ENCODE measurements at places on chromosomes 2 and 18.

DNA sequence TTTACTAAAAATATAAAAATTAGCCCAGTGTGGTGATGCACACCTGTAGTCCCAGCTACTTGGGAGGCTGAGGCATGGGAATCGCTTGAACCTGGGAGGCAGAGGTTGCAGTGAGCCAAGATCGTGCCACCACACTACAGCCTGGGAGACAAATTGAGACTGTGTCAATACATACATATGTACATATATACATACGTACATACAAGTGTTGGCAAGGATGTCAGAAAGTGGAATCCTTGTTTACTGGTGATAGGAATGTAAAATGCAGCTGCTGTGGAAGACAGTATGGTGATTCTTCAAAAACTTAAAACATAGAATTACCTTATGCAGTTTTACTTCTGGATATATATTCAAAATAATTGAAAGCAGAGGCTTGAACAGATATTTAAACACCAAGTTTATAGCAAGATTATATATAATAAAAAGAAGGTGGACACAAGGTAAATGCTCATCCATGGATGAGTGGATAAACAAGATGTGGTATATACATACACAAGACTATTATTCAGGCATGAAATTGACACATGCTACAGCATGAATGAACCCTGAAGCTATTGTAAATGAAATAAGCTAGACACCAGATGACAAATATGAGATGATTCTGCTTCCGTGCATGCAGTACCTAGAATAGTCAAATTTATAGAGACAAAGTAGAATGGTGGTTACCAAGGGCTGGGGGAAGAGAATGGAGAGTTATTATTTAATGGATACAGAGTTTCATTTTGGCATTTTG lies 43.2 kb downstream of the CCDC138 start:
- DNase-seq: no peak

- DNase-seq: no peak
Observed at GRCh38 chr18:76494231-76495005, 624 bp downstream of the ZNF516 start.

GRCh38 chr2:173914055-173914927 lies 50.9 kb downstream of the SP3 start:
- DNase-seq: no peak

DNA sequence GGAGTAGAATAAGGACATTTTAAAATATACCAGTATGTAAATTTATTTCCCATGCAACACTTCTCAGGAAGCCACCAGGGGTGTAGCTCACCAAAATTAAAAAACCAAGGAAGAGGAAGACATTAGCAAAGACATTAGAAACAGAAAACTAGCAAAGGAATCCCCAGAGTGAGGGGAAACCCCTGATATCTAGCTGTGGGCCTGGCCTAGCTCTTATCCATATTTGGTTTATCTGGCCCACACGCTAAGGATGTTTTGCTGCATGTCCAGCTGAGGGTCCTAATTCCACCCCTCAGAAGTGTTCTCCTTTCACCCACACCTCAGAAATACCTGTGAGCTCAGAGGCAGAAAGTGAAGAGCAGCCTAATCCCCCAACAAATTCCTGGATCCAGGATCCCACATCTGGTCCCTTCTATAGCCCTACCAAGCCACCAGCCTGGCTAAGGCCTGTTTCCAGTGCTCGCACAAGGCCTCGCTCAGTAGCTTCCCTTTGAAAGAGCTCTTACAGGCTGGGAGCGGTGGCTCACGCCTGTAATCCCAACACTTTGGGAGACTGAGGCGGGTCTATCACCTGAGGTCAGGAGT lies 17.4 kb downstream of the OSBPL1A start:
- no peak for DNase-seq

- DNase-seq: no peak
Observed at GRCh38 chr2:127235082-127235702, 15.1 kb upstream of the CYP27C1 start.

DNA sequence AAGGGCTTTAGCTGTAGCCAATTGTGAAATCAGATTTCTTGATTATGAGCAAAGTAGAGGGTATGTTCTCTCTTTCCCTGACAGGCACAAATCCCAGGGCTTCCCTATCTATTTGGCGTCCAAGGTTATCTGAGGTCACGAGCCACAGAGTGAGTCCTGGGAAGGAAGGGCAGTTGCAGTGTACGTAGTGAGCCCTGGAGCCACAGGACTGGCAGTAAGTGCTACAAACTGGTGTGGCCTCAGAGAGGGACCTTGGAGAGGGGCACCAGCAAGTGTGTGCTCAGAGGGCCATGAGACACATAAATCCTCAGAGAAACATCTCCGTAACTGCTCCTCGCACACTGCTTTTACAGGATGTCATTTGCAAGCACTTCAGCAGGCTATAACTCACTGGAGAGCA lies 115.5 kb upstream of the SH3BP4 start:
- DNase-seq: no peak

GRCh38 chr2:217215877-217216276 lies 356.0 kb upstream of the TNP1 start:
- no peak for DNase-seq

DNA sequence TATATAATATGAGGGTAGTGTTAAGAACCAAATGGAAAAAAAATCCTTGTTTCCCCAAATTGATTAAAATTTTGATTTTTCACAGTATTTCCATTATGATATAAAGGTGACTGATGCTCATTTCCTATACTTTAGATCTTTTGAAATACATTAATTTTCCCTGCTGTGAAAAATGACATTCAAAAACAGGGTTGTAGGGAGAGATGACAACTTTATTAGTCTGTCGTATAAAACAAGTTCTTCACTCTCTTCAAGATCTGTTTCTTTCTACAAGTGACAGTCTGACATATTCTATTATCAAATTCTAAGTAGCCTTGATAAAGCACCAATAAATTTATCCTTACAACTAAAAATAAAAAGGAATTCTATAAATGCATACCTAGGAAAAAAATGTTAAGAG lies 45.3 kb upstream of the VWC2L start:
- no peak for DNase-seq

DNA sequence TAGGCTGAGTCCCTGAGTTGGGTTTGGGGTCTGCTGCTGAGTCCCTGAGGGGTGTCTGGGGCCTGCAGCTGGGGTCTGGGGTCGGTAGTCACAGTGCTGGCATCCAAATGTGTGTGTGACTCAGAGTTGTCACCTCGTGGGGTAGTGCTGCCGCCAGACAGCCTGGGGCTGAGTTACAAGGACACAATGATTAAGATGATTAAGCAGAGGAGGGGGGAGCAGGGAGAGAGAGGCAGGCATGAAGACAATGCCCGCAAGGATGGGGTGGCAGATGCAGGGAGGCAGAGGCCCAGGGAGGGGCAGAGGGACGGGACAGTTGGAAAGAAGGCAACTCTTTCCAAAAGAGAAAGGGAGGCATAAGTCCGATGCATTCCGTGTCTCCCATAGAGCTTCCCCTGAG lies 120.2 kb downstream of the CELF4 start:
- no peak for DNase-seq

- peak; percentile 26 for DNase-seq
Observed at GRCh38 chr18:32576296-32576916, 105.7 kb upstream of the GAREM1 start.

DNA sequence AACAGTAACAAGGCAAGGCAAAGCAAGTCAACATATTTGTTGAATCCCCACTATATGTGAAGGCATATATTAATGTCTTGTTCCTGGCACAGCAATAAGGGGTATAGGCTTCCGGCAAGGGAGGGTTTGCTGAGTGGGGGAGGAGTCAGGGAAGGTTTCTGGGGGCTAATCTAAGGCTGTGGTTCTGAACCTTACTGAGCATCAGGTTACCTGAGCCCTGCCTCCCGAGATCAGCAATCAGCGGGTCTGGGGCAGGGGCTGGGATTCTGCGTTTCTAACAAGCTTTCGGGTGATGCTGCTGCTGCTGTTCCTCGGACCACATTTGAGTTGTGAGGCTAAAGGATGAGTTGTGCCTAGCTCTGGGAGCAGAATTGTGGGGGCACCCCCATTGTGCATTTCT lies 401.7 kb upstream of the SPRED2 start:
- DNase-seq: no peak

GRCh38 chr18:74234326-74235171 lies 57.2 kb downstream of the CYB5A start:
- DNase-seq: no peak

GRCh38 chr2:223649554-223650533 lies 47.7 kb upstream of the SCG2 start:
- no peak for DNase-seq

Measured in astrocyte of the cerebellum (primary cell).